Cerebellar cortex (tissue), 1 donor: ENCODE measurements at places on chromosomes 12 and 14.

- no peak for DNase-seq
These were observed 18.2 kb downstream of the BICDL1 start for GRCh38 chr12:120007272-120007671.

DNA sequence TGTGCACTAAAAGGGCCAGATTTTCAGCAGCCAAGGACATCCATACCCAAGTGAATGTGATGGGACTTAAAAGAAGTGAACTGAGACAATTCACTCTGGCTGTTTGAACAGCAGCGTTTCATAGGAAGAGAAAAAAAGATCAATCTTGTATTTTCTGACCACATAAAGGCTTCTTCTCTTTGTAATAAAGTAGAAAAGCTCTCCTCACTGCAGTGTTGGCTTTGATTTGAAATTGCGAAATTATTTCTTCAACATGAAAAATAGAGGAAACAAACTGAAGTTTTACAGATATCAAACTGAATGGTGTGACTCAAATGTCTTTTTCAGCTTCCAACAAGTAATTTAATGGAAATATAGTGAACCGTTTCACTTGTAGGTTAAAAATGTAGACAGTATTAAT is 11.3 kb upstream of the KCNMB4 start:
- DNase-seq: no peak

GRCh38 chr12:25811656-25812126 is 146.8 kb upstream of the RASSF8 start:
- no peak for DNase-seq

DNA sequence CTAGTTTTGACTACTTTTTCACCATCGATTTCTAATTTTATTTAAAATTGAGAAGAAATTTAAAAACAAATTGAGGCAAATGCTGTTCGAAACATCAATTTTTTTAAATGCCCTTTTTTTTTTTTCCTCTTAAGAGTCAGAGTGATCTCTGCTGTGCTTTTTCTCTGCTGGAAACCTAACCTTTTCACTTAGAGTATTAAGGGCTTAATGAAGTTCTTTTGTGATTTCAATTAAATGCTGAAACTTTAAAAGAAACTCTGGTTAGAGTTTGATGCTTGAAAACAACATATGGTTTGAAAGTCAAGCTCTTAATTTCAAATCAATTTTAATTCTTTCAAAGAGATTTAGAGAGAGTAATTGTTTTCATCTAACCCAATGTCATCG is 171.8 kb downstream of the TMTC2 start:
- no peak for DNase-seq

GRCh38 chr12:13206560-13206897 is 10.0 kb downstream of the EMP1 start:
- DNase-seq: no peak

- DNase-seq: no peak
These were observed 1.4 kb upstream of the HSP90AA1 start for GRCh38 chr14:102088012-102088792.

DNA sequence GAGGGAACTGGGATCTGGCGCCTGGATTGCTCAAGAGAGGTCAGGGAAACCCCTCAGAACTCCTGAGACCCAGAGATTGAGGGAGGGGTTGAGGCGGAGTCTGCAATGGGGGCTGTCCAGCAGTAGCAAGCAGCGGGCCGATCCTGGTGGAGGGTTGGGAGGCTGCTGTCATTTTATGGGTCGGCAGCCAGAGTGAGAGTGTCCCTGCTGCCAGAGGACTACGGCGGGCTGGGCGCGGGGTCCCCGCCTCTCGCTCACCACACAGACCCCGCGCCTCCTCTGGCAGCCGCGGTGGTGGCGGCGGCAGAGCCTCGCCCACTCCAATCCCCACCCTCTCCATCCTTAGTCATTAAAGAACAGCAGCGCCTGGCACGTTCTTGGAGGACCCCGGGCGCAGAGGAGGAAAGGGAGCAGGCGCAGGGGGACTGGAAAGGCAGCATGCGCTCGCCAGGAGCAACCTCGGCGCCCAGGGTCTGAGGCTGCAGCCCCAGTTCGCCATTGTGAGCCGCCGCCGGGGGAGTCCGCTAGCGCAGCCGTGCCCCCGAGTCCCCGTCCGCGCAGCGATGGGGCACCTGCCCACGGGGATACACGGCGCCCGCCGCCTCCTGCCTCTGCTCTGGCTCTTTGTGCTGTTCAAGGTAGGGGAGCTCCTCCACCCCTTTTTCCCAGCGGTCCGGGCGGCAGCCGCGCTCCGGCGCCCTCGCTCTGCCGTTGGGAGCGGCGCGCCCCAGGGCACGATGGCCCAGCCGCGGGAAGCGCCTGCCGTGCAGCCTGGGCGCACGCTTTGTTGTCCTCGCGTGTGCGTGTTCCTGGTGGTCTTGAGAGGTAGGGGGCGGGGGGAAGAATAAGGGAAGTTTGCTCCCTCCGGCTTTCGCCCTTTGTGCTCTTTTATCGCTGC is at the start of gene PTPRO:
Gene PTPRO, plus strand, starts transcription at position 345 of the 898 bp plus-strand sequence.
- DNase-seq: no peak
